ENCODE measurements at places on chromosomes 5 and 9.

DNA sequence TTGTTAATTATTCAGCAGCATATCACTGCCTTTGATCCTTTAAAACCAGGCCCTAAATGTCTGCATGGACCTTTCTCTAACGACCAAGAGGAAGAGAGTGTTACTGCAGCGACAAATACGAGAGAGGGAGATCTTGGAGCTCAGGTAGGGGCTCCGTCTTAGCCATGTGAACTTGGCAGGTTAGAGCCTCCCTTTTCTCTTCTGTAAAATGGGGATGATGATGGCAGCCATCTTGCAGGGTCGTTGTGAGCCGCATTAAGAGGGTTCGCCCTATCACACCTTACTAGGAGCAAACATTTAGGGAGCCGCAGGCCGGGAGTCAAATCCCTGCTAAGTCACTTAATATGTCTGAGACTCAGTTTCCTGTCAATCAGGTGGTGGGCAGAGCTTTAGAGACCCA, 1.6 kb downstream of the ENG start:
- DNase-seq: no peak

DNA sequence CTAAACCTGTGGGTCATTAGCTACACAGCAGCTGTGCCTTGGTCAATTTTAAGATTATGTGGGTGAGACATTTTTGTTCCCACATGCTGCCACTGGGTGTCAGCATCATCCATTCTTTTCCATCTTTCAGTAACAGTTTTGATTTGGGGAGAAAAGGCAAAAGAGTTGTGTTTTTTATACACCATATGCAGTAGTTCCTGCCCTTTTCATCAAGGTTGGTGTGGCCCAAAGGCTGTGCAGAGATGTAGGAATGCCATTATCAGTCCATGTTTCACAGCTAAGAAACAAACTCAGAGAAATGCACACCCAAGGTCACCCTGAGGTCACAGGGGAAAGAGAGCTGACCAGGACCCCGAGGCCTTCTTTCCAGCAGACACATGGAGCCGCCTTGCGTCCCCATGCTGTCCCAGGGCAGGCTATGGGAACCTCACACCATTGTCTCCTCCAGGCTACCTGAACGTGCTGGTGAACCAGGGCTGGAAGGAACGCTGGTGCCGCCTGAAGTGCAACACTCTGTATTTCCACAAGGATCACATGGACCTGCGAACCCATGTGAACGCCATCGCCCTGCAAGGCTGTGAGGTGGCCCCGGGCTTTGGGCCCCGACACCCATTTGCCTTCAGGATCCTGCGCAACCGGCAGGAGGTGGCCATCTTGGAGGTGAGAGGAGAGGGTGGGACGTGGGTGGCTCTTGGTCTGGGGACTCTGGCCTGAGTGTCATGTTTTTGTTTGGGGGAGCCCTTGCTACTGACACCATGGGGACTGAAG, 27.8 kb upstream of the GRPEL2 start:
- no peak for DNase-seq

- no peak for DNase-seq
Measured at GRCh38 chr5:124654418-124654817, 92.0 kb downstream of the ZNF608 start.

DNA sequence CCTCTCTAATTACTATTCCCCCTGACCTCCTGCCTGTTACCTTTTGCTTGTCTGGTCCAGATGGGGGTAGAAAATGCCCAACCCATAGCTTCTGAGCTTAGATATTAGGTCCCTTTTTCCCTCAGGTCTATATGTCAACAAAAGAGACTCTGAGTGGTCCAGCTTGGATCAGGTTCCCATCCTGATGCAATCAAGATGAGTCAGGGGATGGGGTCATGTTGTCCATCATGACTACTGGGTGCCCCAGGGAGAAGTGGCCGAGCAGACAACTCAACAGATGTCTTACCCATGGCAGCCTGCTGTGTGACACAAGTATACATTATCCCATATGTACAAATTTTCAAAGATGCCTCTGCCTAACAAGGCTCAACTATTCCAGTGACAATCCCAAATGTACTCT, 9.1 kb upstream of the ANKH start:
- DNase-seq: no peak

- no peak for DNase-seq
Measured at GRCh38 chr5:86320266-86320665, 297.5 kb upstream of the COX7C start.

DNA sequence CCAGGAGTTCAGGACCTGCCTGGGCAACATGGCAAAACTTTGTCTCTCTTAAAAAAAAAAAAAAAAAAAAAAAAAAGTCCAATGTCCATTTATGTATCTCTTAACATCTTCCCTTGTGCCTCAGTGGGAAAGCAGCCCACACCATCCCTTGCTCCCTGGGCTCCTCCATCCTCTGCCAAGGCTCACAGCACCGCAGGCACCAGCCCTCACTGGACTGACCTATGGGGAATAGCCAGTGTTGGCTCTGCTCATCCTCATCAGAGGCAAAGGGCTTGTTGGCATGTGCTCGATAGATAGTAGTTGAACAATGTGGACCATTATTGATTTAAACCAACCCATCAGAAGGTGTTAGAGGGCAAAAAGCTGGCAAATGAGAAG, 61.8 kb upstream of the LRRTM2 start:
- no peak for DNase-seq

GRCh38 chr5:147055850-147056566, 177.5 kb upstream of the PPP2R2B start:
- DNase-seq: no peak

GRCh38 chr9:75903785-75904360, 13.4 kb downstream of the PCSK5 start:
- DNase-seq: no peak

GRCh38 chr9:130234340-130235260, 31.0 kb upstream of the HMCN2 start:
- DNase-seq: no peak

DNA sequence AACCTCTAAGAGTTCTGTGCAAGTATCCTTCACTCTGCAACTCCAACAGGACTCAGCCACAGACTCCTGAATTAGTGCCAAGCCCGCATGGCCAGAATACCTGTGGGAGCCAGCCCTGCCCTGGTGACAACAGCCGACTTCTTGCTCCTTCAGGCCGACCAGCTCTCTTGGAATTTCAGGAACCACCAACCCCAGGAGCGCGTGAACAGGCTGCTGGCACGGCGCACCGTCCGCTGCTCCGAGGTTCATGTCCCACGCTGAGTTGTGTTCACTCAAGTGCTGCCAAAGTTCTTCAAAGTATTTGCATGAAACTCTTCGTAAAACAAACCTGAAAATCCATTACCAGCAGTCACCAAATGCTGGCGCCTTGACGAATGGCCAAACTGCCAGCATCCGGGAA, 232.8 kb downstream of the NR2F1-AS1 start:
- no peak for DNase-seq

DNA sequence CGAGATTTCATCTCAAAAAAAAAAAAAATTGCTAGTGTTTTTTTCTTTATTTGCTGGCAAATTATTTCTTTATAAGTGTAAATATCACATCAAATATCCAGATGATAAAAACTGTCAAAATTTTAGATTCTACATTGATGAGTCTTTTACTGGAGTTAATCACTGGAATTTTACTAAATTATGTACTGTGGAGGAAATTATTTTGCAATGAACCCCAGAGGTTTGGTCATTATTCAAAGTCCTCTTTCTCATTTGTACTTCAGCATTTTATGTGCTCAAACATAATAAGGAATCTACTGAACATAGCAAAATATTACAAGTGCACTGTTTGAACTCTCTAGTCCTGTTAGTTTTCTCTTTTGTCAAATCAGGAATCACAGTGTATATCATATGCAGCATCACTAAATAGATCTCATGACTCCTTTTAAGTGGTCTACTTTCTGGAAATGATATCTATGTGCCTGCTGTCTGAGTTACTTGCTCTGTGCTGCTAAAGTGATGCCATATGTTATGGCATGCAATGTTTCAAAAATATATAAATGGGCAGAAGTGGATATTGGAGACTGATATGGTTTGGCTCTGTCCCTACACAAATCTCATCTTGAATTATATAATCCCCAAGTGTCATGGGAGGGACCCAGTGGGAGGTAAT, 18.0 kb downstream of the OTULINL start:
- no peak for DNase-seq

DNA sequence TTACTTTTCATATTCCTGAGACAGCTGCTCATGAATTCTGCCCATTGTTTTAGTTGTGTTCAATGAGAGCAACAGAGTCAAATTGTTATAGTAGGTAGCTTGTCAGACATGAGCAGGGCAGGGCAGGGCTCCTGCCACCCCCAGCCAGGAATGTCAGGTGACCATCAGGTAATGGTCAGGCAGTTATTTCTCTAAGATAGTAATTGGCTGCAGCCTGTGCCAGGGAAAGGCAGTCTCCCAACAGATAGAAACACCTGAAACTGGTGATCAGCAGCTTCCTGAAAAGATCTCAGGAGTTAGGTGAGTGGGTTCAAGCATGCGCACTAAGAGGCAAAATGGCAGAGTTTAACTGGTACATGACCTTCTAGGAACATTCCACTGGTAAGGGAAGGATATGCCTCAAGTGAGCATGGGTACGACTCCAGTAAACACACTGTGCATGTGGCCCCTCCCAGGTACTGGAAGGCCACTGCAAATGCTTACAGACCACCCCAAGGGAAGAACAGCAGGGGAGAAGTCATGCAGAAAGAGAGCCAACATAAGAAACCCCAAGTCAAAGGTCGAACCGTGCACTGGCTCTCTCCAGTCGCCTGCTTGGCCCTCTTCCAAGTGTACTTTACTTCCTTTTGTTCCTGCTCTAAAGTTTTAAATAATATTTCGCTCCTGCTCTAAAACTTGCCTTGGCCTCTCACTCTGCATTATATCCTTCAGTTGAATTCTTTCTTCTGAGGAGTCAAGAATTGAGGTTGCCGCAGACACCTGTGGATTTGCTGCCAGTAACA, 25.1 kb downstream of the CARTPT start:
- DNase-seq: no peak

DNA sequence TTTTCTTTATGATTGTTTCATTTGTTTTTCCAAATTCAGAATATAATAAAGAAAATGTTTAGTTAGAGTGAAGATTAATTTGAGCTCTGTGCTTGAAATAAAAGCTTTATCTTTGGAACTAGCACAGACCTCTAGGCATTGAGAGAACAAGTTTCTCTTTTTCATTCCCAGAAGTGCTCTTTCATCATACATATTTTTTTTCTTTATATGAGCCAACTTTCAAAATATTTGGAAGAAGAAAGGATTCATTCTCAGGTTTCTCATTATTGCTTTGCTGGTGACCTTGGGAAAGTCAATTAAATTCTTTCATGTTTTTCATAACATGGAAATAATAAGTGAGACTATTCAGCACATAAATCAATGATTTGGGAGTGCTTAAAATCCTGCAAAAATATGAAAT, 16.8 kb downstream of the CTXN3 start:
- no peak for DNase-seq

DNA sequence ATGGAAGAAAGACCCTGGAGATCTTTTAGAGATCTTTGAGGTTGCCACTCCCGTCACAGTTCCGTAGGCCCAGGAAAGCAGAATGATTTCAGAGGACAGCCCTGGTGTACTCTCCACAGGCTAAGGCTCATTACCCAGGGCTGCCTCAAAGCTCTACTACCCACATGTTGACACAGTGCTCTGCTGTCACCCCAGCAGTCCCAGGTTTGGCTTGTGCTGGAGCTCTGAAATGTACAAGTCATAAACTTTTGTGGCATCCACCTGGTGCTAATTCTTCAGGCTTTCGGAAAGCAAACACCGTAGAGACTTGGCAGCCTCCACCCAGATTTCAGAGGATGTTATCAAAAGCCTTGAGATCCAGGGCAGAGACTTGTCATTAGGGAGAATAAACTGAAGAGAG, 136.5 kb downstream of the MTRR start:
- DNase-seq: no peak
